SK-MEL-5 (cell line): ENCODE measurements at places on chromosomes 7 and 10. TPM values are rescaled to one million over a fixed set of nuclear protein-coding genes. Genes with fewer than 3 reads are reported as not detected.
A peak's percentile ranks its signal among the peaks of the same experiment; 100 is the strongest.

NYAP1 gene
- total RNA-seq, result 0.53 and 0.61 TPM in 2 replicates

IL6 gene
- total RNA-seq, result 20.5 and 27.7 TPM in 2 replicates

GPR85 gene
- total RNA-seq, result 5.7 and 5.9 TPM in 2 replicates

KLF14 gene
- 0.69 and 1.0 TPM in 2 replicates for total RNA-seq

TFPI2 gene
- 13.5 and 14.1 TPM in 2 replicates for total RNA-seq

TMEM140 gene
- 18.3 and 21.2 TPM in 2 replicates for total RNA-seq

DTX2 gene
- 11.9 and 12.8 TPM in 2 replicates for total RNA-seq

ACTL6B gene
- total RNA-seq, result not detected in 2 replicates

FAM107B gene
- total RNA-seq, result 12.6 and 15.8 TPM in 2 replicates

DNA sequence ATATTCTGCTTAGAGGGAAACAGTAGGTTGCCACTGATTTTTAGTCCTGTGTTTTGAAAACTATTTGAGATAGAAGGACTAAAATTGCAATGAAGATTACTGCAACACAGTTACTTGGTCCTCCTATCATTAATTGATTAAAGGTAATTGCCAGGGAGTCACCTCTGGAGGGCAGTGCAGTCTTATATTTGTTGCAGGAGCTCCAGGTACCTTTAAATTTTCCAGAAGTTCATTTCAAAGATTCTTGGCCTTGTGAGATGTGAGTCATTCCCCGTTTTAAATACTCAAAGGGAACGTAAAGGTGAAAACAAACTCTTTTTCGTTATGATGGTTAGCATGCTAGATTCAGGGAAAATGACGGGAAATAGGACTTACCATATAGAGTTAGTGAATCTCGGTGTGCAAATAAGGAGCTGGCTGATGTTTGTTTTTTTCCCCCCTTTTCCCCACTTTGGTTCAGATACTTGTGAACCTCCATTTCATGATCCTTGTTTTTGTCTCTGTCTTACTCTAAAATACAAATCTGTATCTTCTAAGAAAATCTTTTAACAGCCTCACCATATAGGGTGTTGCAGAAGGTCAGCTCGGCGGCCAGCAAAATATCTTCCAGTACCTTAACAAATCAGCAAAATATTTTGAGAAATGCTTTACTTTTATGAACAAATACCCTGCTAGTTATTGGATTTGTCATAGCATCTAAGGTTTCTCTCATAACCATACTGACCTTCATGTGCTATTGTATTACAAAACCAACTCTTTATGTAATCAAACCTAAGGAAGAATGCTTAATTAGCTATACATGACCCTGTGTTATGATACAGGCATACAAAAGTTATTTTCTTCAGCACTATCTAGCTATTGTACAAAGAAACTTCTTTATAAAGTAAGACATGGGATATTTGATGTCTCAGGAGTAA lies 143.0 kb upstream of the HDAC9 start:
- DNase-seq, result peak; percentile 81

GRCh38 chr10:82041018-82041417 lies 166.0 kb downstream of the NRG3 start:
- peak; percentile 18 for DNase-seq

- no peak for DNase-seq
Observed at GRCh38 chr10:31319602-31320549, 860 bp downstream of the ZEB1 start.

DNA sequence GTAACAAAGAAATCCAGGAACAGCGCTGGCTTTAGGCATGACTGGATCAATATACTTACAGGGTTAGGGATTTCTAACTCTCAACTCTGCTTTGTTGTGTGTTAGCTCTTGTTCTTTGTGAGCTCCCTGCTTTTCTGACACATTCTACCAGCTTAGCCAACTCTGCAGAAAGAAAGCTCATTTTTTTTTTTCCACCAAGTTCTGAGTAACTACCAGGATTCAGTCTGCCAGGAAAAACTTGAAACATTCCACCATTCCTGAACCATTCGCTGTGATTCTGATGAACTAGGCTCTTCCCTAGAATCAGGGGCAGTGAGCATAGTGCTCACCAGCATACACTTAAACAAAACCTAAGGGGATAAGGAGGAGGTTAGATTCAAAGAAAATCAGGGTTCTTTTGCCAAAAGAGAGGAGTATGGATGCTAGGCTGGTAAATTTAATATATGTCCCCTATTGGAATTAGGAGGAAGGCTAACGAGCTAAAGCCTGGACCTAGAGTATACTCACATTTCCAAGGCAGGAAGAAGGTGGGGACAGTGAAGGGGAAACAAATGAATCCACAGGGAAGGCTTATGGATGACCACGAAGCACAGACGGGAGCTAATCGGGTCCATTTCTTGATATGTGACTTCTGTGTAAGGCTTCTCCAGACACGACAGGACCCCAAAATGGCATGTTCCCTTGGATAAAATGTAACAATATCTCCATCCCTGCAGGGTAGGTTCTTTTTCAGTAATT lies 183.4 kb downstream of the PRKG1 start:
- no peak for DNase-seq

DNA sequence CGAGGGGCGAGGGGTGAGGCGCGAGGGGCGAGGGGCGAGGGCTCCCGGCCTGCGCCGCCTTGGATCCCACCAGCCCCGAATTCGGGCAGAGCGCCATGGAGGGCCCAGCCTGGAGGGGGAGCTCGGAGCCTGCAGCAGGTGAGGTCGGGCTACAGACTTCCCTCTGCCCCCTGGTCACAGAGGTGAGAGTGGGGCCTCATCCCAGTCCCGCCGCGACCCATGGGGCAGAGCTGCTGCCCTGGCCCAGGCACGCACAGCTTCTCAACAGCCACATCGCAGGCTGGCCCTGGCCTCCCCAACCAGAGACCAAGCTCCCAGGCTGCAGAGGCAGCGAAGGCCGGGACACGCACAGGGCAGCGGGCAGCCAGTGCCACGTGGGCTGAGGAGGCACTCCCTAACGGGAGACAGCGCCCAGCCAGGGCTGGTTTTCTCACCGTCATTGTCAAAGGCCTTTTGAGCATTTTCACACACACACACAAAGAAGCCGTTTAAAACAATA lies 191.8 kb downstream of the PTPRN2 start:
- DNase-seq, result peak; percentile 21

- DNase-seq, result peak; percentile 34
Observed at GRCh38 chr10:80168679-80169380, 36.3 kb downstream of the PLAC9 start.

- no peak for DNase-seq
Observed at GRCh38 chr7:16260236-16260728, 161.1 kb downstream of the CRPPA start.

DNA sequence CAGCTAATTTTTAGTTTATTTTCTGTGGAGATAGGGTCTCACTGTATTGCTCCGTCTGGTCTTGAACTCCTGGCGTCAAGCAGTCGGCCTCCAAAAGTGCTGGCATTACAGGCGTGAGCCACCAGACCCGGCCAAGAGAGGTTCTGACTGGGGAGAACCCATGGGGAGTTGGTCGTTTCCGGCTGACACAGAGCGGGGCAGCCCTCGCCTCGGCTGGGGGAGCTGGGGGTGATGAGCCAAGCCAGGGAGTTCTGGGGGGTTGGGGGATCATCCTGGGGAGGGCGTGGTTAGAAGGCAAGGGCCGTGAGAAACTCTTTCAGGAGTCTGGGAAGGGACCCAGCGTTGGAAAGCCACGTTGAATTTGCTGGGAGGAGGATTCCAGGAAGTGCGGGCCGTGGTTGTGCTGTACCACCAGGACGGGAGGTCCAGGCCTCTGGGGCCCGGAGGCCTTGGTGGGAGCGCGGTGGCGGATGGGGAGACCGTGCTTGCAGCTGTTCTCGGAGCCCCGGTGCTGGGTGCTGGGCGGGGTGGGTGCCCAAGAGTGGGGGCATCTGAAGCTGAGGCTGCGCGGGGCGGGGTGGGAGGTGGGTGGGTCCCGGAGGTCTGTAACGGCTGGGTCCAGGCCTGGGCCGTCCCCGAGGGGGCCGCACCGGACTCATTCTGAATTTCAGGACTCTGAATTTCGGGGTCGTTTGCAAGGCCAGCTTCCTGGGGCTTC lies 8.4 kb upstream of the ZNF853 start:
- no peak for DNase-seq

DNA sequence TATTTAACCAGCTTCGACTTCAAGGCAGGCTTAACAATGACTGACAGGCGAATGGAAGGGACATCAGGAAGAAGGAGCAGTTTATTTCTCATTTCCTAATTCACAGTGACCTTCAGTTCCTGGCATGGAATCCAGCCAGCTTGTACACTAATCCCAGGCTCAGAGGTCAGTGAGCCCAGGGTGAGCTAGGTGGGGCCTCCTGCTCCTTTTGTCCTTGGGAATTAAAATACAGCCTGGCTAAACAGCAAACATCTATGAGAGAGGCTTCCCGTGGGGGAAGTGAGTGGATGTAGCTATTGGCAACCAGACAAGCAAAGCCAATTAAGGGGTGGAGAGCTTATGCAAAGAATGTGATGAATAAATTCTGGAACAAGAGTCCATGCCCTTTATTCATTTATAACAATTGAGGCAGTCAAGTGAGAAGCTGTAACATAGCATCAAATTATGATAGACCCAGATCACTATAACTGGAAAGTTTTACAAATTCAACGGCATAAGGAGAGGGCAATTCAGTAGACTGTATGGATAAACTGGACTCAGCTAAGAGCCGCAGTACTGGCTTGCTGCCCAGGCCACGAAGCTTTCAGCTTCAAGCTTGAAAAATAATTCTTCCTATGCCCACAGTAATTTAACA lies 57.1 kb downstream of the STK17A start:
- DNase-seq, result no peak
